ENCODE measurements at places on chromosomes 11 and 22.

DNA sequence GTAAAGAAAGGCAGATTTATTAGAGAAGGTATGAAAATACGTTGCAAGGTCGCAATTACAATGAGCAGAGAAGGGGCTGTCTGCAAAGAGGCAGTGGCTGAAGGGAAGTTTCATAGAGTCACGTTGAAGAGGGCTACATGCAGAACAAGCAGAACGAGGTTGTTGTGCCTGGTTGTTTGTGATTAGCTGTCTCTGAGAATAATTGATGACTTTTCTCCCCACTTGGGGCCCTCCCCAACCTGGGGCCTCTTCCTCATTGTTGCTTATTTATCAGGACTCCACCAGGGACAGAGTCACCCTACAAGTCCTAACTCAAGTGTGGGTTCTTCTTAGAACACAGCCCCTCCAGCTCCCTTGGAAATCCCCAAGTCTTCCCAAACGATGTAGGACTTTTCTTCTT, 29.1 kb downstream of the CSF2RB start:
- DNase-seq, result no peak

DNA sequence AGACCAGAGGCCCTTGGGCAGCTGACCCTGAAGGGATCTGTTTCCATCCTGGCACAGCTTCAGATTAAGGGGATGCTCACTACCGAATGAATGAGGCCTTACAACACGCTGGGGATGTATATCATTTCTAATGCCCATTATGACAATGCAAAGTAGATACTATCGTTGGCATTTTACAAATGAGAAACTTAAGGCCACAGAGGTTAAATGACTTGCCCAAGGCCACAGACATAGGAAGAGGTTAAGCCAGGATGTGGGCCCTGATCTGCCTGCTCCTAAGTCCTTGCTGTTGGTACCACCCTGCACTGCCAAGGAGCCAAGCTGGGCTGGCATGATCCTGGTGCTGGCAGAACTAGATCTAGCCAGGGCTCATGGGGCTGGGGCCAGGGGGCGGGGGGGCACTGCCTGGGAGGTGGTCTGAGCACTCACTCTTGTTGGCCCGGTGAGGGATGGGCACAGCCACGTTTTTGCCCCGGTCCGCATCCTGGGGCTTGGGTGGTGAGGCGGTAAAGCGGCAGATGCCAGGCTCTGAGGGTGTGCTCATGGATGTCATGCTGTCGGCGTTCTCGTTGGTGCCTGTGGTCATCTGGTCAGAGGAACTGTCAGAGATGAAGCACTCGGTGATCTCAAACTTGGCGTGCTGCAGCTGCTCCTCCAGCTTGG, 102.8 kb downstream of the CEP164 start:
- no peak for DNase-seq

DNA sequence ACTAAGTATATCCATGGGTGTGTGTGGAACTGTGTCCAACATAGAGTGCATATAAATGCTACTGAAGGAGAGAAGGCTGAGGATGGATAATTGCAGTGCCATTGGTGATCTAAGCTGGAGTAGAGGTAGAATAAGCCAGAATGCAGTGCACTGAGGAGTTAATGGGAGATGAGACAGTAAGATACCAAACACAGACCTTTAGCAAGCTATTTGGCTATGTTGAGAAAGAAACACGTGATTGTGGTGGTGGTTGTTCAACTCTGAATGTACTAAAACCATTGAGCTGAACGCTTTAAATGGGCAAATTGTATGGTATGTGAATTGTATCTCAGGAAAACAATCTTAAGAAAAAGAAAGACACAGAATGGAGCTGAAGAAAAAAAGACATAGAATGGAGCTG, 22.8 kb downstream of the JAML start:
- no peak for DNase-seq

DNA sequence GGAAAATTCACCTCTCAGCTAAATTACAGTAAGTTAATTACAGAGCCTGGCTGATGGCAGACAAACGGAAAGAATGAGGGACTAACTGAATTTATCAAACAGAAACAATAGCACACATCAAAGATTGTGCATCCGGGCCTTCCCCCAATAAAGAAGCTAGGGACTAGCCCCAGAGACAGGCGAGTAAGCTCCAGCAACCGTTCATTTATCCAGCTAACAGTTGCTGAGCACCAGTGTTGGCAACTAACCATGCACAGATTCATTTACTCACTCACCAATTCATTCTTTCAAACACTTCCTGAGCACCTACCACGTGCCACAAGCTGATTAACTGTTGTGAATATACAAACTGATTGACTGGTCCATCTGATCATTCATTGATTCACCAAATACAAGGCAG, 51.2 kb downstream of the SMCO4 start:
- DNase-seq, result no peak

DNA sequence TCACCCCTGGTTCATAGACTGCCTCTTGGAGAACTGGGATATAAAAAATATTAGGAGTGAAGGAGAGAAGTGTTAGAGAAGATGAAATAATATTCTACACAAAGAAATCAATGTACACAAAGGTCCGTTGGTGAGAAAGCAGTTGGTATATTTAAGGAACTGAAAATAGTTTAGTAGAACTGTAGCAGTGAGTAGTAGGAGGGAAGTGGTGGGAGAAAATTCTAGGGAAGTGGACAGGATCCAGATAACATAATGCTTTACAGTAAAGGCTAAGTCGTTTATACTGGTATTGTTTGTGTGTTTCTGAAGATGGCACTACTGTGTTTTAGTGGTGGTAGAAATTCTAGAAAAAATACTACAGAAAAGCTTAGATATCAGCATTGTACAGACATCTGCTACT, 120.8 kb upstream of the CHORDC1 start:
- DNase-seq, result no peak

DNA sequence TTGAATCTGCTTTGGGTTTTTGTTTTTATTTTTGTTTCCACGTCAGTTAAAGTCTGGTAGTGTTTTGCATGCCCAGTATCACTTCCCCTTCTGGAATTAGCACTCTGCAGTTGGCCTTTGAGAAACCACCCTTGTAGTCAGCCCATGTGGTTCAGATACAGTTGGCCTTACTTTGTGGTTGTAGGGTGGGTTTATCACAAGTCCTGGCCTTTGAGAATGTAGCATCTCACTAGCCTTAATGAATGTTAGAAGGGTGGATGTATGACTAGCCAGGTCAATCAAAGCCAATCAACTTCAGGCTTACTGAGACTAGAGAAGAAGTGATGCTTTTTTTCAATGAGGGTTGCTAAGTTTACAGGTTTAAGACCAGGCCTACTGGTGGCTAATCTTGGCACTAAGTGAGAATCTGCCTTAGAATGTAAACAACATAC, 19.8 kb downstream of the ARL14EP start:
- DNase-seq, result no peak

DNA sequence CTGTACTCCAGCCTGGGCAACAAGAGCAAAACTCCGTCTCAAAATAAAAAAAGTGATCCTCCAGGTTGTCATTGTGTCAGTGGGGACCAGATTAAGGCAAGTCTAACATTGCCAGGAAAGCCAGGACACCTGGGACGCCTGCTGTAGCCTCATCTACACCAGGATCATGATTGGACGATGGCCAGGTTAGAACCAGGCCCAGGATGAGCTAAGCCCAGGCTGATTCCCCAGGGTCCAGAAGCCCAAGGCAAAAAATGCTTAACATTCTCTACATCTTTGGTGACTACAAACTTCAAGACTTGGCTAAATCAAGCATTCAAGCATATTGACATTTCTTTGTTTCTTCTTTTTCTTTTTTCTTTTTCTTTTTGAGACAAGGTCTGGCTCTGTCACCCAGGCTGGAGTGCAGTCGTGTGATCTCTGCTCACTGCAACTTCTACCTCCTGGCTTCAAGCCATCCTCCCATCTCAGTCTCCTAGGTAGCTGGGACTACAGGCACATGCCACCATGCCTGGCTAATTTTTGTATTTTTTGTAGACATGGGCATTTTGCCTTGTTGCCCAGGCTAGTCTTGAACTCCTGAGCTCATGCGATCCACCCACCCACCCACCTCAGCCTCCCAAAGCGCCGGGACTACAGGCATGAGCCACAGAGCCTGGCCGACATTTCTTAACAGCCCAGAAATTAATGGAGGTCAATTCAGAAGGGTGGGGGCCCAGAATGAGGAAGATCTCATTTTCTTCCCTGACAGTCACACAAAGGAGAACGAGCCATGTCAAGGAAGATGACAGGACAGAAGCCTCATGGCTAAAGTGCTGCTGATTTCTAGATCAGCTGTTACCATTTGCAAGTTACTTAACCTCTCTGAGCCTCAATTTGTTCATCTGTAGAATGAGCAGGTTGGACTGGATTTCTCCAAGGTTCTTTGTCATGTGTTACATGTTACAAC, 12.5 kb upstream of the PTPRJ start:
- DNase-seq, result no peak

All from nephron progenitor cell (in vitro differentiated cells).